Naive thymus-derived CD8-positive, alpha-beta T cell (primary cell): ENCODE measurements at places on chromosomes 12 and 14. TPM values are rescaled to one million over a fixed set of nuclear protein-coding genes. Genes with fewer than 3 reads are reported as not detected.
A peak's percentile ranks its signal among the peaks of the same experiment; 100 is the strongest.

DNA sequence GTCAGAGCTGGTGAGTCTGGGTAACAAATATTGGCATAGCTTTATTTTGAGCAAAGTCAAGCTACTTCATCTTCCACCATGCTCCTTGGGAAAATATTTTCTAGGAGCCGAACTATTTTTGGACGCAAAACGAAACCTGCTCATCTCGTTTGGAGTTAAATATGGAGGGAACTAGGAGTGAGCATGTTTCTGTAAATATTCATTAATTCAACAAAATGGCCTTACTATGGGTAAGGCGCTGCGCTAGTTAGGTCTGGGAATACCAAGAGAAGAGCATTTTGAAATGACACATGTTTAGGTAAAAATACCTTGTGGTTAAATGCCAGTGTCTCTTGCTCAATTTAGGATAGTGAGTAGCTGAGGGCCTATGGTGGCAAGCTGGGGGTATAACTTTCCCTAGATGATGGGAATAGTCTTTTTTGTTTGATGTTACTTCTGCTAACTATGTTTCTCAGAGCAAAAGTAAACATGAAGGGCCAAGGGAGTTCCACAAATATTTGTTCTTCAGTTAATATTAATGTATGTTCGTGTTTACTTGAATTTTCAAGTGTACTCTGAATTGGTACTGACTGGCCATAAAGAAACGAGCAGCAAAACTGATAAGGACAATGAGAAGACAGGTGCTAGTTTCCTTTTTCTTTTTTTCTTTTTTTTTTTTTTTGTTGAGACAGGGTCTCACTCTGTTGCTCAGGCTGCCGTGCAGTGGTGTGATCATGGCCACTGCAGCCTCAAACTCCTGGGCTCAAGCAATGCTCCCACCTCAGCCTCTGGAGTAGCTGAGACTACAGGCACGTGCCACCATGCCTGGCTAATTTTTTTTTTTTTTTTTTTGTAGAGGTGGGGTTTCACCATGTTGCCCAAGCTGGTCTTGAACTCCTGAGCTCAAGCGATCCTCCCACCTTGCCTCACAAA lies 77.7 kb downstream of the MAP1LC3B2 start:
- H3K36me3 ChIP-seq = no peaks in the 10 kb centered on the region
- H3K4me3 ChIP-seq = no peak overlapping the region
- peaks cover 7% of the 10 kb centered on the region for H3K4me1 ChIP-seq
- peaks cover 11% of the 10 kb centered on the region for H3K27me3 ChIP-seq
- no peak overlapping the region for H3K27ac ChIP-seq
- DNase-seq = no peak

- no peaks in the 10 kb centered on the region for H3K36me3 ChIP-seq
- no peak overlapping the region for H3K27ac ChIP-seq
- no peak for DNase-seq
- peaks cover 11% of the 10 kb centered on the region for H3K4me1 ChIP-seq
- peak overlapping the region; percentile 42 for H3K4me3 ChIP-seq
- H3K27me3 ChIP-seq = no peaks in the 10 kb centered on the region
Measured at GRCh38 chr12:57126561-57126960, 1.7 kb upstream of the LRP1 start.

DNA sequence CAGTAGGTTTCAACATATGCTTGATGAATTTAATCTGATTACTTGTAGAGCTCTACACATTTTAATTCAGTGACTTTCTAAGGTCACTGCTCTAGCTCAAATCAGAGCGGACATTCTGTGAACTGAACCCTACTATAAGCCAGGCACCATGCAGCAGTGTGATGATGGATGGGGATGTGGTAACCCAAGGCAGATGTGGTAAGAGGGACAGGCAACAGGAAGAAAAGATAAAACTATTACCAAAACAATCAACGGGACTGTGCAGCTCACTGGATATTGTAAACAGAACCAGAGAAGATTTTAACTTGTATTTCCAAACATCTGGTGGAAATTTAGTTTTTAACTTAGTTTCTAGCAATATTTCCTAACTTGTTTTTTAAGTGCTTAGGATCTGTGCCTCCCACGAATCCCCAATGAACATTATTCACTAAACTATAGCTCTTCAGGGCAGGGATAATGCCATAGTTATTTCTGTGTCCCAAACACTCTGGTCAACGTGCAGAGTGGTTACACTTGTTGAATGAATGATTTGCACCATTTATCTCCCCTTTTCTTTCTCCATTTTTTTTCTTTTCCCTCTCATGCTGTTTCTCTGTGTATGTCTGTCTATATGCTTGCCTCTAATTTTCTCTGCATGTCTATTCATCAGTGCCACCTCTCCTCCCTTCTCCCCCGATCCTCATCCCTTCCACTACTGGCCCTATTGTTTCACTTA lies 3.0 kb downstream of the ERO1A start:
- peaks cover 71% of the 10 kb centered on the region for H3K4me1 ChIP-seq
- H3K4me3 ChIP-seq = peak overlapping the region; percentile 44
- no peaks in the 10 kb centered on the region for H3K36me3 ChIP-seq

- H3K4me1 ChIP-seq = peaks cover 66% of the 10 kb centered on the region
- H3K27ac ChIP-seq = peak overlapping the region; percentile 97
- no peaks in the 10 kb centered on the region for H3K27me3 ChIP-seq
- peaks cover 7% of the 10 kb centered on the region for H3K36me3 ChIP-seq
Measured at GRCh38 chr14:75521415-75522199, 662 bp upstream of the BATF start.

DNA sequence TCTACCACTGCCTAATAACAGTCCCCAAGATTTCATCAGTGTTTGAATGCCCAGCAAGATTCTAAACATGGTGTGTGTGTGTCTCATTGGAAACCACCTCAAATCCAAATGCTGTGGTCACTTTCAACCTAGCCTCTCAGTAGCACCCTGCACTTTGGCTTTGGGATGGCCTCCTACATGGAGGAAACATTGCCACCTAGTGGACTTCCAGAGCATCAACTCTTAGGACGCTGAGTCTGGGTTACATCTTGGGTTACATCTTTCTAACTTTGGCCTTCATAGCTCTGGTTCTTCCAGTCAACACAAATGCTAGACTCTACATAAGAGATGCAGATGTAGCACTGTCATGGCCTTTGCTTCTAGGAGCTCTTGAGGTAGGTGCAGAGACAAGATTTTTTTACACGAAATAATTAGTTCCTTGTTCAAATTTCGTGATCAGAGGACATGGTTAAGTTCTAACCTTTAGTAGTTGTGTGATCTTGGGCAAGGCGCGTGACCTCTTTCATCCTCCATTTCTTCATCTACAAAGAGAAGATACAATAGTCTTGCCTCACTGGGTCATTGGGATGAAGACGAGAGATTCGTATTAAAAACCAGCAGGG lies 113.5 kb upstream of the VASH1 start:
- peaks cover 19% of the 10 kb centered on the region for H3K27me3 ChIP-seq
- no peak overlapping the region for H3K4me3 ChIP-seq
- peak; percentile 17 for DNase-seq
- no peaks in the 10 kb centered on the region for H3K4me1 ChIP-seq
- H3K36me3 ChIP-seq = no peaks in the 10 kb centered on the region

GRCh38 chr14:75044752-75045151 lies 6.5 kb downstream of the MLH3 start:
- no peak overlapping the region for H3K27ac ChIP-seq
- H3K4me1 ChIP-seq = peaks cover 44% of the 10 kb centered on the region
- no peak overlapping the region for H3K4me3 ChIP-seq
- H3K36me3 ChIP-seq = no peaks in the 10 kb centered on the region

GRCh38 chr14:77882636-77883035 lies 82.7 kb downstream of the ADCK1 start:
- H3K4me1 ChIP-seq = no peaks in the 10 kb centered on the region
- DNase-seq = no peak
- no peak overlapping the region for H3K4me3 ChIP-seq

ACSM4 gene
- not detected for total RNA-seq

TTC7B gene
- total RNA-seq = 0.81 TPM
